ENCODE measurements at places on chromosomes 13 and 19.
A peak's percentile ranks its signal among the peaks of the same experiment; 100 is the strongest.

GRCh38 chr13:22271903-22272302 lies 601.0 kb downstream of the FGF9 start:
- DNase-seq = no peak

- no peak for DNase-seq
These were observed 56.8 kb downstream of the POLR1D start for GRCh38 chr13:27678306-27679040.

GRCh38 chr19:41233748-41234240 lies 14.8 kb downstream of the AXL start:
- no peak for DNase-seq

DNA sequence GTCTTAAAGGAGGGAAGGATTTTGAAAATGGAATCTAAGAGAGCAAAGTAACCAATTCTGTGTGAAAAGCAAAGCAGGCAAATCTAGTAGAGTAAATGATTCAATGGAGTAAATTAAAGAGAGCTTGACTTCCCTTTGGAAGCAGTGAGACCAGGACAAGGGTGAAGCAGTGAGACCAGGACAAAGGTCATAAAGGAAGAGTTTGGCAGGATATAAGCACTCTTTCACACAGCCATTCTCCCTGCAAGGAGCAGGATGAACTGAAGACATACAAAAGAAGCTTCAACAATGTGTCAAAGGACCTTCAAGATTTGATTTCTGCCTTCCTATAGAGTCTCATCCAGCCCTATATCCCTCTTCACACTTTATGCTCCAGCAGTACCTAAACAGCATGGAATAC lies 123.8 kb downstream of the ENOX1 start:
- DNase-seq = no peak

DNA sequence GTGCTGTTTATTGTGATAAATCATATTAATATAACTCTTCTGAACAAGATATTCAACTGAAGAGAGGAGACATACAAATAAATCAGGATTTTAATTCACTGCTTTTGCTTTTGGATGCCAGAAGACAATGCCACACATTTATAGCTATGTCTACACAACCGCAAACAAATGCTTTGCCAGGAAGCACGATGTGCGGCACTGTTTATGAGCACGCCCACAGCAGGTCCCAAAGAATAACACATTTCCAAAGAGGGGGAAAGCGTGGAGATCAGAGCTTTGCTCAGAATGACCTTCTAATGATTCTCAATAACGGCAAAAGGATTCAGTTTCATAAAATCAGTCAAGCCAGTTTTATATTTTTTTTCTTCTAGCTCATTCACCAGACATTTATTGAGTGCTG lies 16.7 kb downstream of the FAM216B start:
- DNase-seq = no peak

GRCh38 chr13:107799001-107799400 lies 416.3 kb downstream of the LIG4 start:
- no peak for DNase-seq

GRCh38 chr13:45331692-45332035 lies 9.3 kb downstream of the TPT1 start:
- DNase-seq = no peak

DNA sequence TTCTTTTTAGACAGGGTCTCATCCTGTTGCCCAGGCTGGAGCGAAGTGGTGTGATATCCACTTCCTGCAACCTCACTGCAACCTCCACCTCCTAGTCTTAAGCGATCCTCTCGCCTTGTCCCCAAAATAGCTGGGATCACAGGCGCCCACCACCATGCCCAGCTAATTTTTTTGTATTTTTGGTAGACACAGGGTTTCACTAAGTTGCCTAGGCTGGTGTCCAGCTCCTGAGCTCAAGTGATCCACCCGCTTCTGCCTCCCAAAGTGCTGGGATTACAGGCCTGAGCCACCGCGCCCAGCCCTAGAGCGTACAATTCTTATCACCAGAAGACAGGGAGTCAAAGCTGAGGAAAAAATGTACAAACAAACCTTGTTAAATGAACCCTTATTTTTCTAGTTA lies 4.5 kb upstream of the ELOF1 start:
- DNase-seq = no peak

DNA sequence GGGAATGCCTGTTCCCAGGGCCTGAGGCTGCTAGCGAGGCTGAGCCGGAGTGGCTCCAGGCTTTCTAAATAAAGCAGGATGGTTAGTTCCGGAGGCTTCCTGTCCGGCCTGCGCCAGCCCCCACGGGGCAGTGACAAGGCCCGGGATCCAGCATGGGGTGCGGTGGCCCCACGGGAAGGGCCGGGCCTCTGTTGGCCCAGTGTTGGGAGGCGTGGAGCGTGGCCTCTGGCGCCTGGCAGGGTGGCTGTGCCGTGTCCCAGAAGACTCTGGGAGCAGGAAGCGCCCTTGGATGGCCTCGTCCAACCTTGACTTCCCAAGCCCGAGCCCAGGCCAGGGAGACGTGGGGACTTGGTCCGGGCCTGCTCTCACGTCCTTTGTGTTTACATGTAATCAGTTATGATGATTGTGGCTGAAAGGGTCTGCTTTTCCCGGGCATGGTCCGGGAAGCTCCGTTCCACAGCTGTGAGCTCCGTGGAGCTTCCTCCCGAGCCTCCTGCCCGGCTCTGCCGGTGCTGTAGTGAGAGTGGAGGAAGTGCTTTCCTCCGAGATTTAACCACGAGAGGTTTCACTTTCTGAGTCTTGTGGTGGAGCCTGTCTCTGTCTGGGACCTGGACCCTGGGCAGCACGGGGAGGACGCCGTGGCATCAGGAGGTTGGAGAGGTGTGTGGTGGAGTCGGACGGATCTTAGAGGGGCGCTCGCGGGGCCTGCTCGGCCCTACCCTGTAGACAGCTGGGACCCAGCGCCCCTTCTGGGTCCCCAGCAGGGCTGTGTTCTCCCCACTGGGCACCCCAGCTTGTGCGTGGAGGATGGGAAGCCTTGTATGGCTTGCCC lies 4.6 kb downstream of the GNA11 start:
- no peak for DNase-seq

DNA sequence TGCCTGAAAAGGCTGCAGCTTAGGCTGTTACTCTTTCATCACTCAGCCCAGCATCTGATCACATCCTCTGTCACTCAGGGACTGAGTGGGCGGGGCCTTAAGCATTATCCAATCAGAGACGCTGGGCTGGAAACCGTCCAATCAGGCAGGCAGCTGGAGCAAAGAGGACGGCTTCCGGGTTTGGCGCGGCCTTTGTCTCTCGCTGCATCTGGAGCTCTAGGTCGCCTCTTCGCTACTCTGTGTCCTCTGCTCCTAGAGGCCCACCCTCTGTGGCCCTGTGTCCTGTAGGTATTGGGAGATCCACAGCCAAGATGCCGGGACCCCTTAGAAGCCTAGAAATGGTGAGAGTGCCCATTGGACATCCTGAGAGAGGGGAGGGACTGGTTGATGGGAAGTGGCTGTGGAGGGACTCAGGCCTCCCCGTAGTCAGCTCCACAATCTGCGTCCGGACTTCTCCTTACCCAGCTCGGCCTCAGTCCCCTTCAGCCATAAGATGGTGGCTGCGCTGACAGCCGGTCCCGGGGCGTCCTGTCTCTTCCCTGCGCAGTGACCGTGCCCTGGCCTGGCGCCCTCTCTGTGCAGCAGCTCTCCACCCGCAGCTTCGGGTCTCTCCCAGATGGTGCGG lies at the start of gene ZNF486:
Gene ZNF486 (plus strand): TSS at position 195 of the 625 bp plus-strand sequence. CDS start 117 bp downstream, at position 312.
- DNase-seq = peak; percentile 71

- no peak for DNase-seq
These were observed 463.2 kb downstream of the KLF5 start for GRCh38 chr13:73521985-73522524.

DNA sequence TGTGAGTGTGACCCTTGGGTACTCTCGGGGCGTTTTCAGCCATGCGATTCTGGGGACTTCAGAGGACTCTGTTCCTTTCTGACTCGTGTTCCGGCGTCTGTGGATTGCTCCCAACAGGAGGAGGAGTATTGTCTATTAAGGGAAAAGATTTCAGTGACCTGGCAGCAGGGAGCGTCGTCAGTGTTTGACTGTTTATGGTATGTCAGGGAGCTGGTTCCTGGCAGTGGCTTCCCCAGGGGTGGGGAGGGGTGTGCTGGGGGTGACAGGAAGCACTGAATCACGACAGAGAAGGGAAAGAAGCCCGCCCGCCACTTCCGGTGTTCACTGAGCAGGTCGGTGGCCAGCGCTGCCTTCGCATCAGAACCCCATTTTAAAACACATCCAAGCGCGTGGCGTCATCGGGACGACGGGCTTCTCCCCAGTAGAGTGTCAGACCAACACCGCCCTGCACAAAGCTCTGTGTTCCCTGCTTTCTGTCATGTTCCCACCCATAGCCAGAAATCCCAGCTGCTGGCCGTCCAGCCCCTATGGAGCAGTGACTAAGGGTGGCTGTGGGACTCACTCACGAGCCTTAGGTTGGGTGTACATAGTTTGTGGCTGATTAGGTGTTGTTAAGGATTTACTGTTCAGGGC lies 33.8 kb downstream of the COL4A2 start:
- peak; percentile 6 for DNase-seq

GRCh38 chr19:38928391-38929001 lies 2.1 kb downstream of the SARS2 start:
- DNase-seq = no peak

Measured in stimulated activated CD8-positive, alpha-beta memory T cell treated with anti-CD3 and anti-CD28 coated beads, Interleukin-7, amount 100 ng/mL, for 1 hour (primary cell).